ENCODE measurements at places on chromosomes 5 and 9. TPM values are rescaled to one million over a fixed set of nuclear protein-coding genes. Genes with fewer than 3 reads are reported as not detected.

RAB3C gene
- not detected for total RNA-seq

SH3GL2 gene
- not detected for total RNA-seq

PRR7 gene
- 9.7 TPM for total RNA-seq

NOP16 gene
- total RNA-seq = 120 TPM

- peaks cover 4% of the 10 kb centered on the region for H3K4me1 ChIP-seq
- no peak for DNase-seq
- H3K4me3 ChIP-seq = no peak overlapping the region
- H3K27ac ChIP-seq = no peak overlapping the region
Measured at GRCh38 chr5:80230269-80230992, 25.4 kb downstream of the SERINC5 start.

- no peak overlapping the region for H3K4me3 ChIP-seq
- no peaks in the 10 kb centered on the region for H3K27me3 ChIP-seq
- no peak for DNase-seq
- H3K27ac ChIP-seq = no peak overlapping the region
- H3K36me3 ChIP-seq = no peaks in the 10 kb centered on the region
Measured at GRCh38 chr9:21326526-21327139, 8.6 kb downstream of the KLHL9 start.

DNA sequence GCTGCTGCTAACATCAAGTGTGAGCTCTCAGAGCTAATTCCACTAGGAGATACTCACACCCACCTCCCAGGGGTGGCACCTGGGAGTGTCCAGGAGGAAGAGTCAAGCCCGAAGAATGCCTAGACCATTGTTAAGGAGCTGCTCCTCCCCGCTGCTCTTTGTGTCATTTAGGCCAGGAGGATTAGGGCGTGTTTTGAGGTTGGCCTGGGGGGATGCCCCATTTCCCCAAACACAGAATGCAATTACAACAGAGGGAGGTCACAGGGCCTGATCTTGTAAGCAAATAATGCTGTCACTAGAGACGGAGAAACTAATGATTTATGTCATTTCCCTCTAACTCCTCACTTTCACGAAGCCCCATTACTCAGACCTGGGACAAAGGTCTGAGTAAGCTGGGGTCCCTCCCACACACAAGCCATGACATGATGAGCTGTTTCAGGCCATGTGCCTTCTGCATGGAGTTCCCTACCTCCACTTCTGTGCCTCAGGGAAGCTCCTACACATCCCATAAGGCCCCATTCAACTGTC, 312.5 kb downstream of the ACTL7B start:
- no peaks in the 10 kb centered on the region for H3K27me3 ChIP-seq
- DNase-seq = no peak
- H3K27ac ChIP-seq = no peak overlapping the region
- no peaks in the 10 kb centered on the region for H3K36me3 ChIP-seq

GRCh38 chr5:168658394-168658793, 79.2 kb upstream of the PANK3 start:
- no peak for DNase-seq
- no peaks in the 10 kb centered on the region for H3K4me1 ChIP-seq
- no peaks in the 10 kb centered on the region for H3K36me3 ChIP-seq
- H3K4me3 ChIP-seq = no peak overlapping the region
- no peak overlapping the region for H3K27ac ChIP-seq

DNA sequence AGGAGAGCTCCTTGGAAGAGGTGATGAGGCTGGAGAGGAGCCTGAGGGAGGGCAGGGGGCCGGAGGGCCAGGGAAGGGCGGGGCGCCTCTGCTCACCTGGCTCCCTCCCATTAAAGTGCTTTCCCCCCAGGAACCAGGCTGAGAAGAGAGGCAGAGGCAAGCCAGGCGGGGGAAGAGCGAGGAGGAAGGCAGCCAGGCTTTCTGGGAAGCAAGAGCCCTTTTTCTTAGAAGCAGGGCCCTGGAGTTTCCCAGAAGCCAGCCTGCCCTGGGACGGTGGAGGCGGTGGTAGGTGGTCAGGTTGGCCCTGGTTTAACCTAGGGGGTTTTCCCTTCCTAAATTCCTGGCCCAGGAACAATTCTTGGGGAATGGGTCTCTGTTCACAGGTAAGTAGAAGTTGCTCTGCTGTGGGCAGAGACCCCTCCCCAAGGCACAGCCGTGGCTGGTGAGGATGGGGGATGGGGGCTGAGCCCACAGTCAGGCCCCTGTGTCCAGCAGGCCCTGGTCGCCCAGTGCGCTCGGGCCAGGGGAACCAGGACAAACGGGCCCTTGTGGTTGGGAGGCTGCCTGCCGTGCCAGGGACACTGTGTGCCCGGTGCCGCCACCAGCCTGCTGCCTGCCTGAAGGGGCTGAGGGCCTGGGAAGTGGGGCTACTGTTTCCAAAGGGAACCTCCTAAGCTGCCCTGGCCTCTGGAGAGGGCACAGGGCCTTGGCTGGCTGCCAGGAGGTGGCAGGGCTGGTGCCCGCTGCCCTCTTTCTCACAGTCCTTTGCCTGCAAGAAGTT, 16.6 kb upstream of the RALGDS start:
- peak; percentile 82 for DNase-seq
- H3K27ac ChIP-seq = peak overlapping the region; percentile 65
- H3K4me1 ChIP-seq = peaks cover 85% of the 10 kb centered on the region
- H3K27me3 ChIP-seq = no peaks in the 10 kb centered on the region
- no peak overlapping the region for H3K4me3 ChIP-seq

- H3K4me1 ChIP-seq = no peaks in the 10 kb centered on the region
- no peak overlapping the region for H3K4me3 ChIP-seq
- H3K27ac ChIP-seq = no peak overlapping the region
- no peaks in the 10 kb centered on the region for H3K36me3 ChIP-seq
- no peaks in the 10 kb centered on the region for H3K27me3 ChIP-seq
Measured at GRCh38 chr5:23411200-23411599, 96.2 kb upstream of the PRDM9 start.

- DNase-seq = peak; percentile 79
- no peaks in the 10 kb centered on the region for H3K27me3 ChIP-seq
- peaks cover 35% of the 10 kb centered on the region for H3K4me1 ChIP-seq
Measured at GRCh38 chr9:112093147-112093869, 81.8 kb downstream of the SUSD1 start.

- DNase-seq = no peak
- no peak overlapping the region for H3K4me3 ChIP-seq
- H3K27me3 ChIP-seq = peaks cover 19% of the 10 kb centered on the region
- no peak overlapping the region for H3K27ac ChIP-seq
- H3K4me1 ChIP-seq = no peaks in the 10 kb centered on the region
- H3K36me3 ChIP-seq = no peaks in the 10 kb centered on the region
Measured at GRCh38 chr9:981491-981898, 5.0 kb downstream of the DMRT3 start.

- H3K36me3 ChIP-seq = peaks cover 26% of the 10 kb centered on the region
- no peaks in the 10 kb centered on the region for H3K27me3 ChIP-seq
- no peaks in the 10 kb centered on the region for H3K4me1 ChIP-seq
- H3K4me3 ChIP-seq = no peak overlapping the region
- DNase-seq = no peak
- no peak overlapping the region for H3K27ac ChIP-seq
Measured at GRCh38 chr9:77725046-77725694, 77.0 kb upstream of the GNA14 start.

- no peaks in the 10 kb centered on the region for H3K4me1 ChIP-seq
- no peak for DNase-seq
- no peak overlapping the region for H3K4me3 ChIP-seq
- no peaks in the 10 kb centered on the region for H3K27me3 ChIP-seq
- H3K27ac ChIP-seq = no peak overlapping the region
- no peaks in the 10 kb centered on the region for H3K36me3 ChIP-seq
Measured at GRCh38 chr5:28517691-28518090, 1479.3 kb upstream of the CDH9 start.
